Stimulated activated CD4-positive, alpha-beta T cell treated with anti-CD3 and anti-CD28 coated beads, Interleukin-4, amount 100 ng/mL, for 48 hours (primary cell): ENCODE measurements at places on chromosomes 4 and X.

GRCh38 chr4:637536-638280 lies 12.3 kb downstream of the PDE6B start:
- DNase-seq = no peak

- DNase-seq = no peak
These were observed 55.6 kb downstream of the FBXW7 start for GRCh38 chr4:152480326-152480725.

DNA sequence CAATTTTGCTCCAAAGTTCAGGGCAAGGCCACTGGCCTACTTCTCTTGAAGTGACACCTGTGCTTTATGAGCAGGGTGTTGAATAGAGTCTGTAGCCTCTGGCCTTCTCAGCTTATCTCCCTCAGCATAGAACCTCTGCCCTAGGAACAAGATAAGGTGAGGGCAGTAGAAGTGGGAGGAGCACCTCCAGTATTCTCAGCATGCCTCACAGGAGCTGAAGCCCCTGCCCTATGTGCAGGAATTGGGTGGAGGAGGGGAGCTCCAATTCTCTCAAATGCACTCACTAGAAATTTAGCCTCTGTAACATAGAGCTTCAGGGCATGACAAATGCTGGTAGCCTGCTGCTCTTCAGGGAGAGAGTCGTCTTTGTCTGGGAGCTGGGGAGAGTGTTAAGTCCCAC lies 479.3 kb downstream of the IL1RAPL1 start:
- no peak for DNase-seq

- no peak for DNase-seq
These were observed 7.4 kb downstream of the SNCA start for GRCh38 chr4:89829470-89830138.

DNA sequence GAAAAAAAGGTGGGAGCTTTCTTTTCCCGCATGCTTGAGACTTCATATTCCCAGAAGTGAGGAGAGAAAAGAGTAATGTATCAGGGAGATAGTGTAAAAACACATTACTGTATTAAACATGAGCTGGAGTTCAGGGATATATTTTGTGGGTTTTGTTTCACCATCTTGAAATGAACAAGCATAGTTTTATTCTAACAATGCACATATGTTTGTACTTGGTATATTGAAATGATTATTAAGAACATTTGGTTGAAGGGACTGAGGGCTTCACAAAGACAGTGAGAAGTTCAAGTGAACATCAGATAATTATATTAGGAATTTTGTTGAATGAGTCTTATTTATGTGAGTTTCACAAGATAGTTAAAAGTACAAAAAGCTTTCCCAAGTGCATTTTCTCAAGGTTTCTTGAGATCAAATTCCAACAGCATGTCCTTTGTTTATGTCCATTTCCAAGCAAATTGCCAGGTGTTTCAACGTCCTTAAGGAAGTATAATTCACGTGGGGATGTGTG lies 368.8 kb downstream of the ANKRD50 start:
- DNase-seq = no peak

- DNase-seq = no peak
These were observed 33.4 kb downstream of the AFAP1 start for GRCh38 chr4:7906171-7906701.

DNA sequence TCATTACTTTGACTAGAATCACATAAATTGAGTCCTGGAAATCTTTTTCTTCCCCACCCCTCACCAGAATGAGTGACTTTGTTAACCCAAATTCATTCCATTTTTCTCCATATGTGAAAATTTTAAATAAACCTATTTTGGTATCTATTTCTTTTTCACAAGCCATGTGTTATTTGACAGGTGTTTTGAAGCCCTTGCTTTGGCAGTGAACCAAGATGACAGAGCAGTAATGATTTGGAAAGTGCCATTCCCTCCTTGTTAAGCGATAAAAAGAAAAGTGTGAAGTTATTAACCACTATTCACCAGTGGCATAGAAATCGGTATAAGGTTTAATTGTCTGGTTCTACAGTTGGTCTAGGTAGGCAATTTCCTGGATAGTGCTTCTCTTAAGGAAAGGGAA lies 66.1 kb downstream of the POLA1 start:
- DNase-seq = no peak

DNA sequence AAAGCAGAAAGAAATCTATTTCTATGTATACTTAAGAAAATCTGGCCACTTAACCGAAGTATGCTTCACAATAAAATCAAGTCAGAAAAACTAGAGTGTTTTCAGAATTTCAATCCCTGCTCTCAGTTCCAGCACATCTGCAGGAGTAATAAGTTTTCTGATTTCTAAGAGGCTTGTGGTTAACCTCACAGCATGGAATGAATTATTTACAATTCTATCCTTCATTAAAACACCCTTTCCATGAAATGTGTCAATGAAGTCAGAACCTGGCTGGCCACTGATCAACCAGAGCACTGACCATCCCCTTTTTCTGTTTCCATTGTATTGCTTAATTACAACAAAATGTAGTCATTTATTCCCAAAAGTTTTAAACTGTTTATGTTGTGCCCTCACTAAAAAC lies 781.4 kb upstream of the INTU start:
- no peak for DNase-seq

DNA sequence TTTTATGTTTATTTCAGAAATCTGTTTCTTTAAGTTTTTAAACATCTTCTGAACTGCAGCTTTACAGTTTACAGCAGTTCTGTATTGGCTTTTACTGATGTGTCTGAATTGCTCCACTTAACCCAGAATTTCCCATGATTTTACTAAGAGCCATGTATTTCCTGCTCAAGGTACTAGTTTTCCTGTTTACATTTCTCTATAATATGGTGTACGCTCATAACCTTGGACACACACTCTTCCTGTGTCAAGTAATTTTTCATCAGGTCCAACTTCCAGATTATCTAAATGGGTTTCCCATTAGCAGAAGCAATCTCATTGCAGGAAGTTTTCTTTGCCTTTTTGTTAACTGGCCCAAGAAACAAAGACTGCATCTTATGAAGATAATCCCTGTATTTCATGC lies 12.3 kb downstream of the ELF2 start:
- DNase-seq = no peak

DNA sequence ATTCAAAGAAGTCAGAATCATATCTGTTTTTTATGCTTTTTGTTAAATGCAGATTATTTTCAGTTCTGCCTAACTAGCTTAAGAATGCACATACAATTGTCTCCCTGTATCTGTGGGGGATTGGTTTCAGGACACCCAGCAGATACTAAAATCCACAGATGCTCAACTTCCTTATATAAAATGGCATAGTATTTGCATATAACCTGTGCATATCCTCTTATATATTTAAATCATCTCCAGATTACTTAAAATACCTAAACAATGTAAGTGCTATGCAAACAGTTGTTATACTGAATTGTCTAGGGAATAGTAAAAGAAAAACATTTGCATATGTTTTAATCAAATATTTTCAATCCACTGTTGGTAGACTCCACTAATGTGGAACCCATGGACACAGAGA lies 279.4 kb downstream of the TMA16 start:
- DNase-seq = no peak

DNA sequence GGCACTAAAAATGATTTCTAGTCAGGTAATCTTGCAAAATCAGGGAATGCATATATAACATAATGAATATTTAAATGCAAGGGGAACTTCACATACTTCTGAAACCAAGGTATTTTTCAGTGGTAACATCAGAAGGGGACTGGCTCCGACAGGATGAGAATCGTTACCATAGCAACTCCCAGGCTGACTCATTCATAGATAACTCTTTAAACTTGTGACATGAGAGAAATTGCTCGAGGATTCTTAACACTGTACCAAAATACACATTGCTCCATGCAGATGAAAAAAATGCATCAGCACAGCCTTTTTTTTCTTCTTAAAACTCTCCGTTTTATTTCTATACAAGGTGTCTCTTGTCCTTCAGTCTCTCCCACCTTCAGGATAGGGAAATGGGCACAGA lies 114.3 kb downstream of the GABRB1 start:
- DNase-seq = no peak

- no peak for DNase-seq
These were observed 161.1 kb upstream of the NDST4 start for GRCh38 chr4:115274545-115274944.

DNA sequence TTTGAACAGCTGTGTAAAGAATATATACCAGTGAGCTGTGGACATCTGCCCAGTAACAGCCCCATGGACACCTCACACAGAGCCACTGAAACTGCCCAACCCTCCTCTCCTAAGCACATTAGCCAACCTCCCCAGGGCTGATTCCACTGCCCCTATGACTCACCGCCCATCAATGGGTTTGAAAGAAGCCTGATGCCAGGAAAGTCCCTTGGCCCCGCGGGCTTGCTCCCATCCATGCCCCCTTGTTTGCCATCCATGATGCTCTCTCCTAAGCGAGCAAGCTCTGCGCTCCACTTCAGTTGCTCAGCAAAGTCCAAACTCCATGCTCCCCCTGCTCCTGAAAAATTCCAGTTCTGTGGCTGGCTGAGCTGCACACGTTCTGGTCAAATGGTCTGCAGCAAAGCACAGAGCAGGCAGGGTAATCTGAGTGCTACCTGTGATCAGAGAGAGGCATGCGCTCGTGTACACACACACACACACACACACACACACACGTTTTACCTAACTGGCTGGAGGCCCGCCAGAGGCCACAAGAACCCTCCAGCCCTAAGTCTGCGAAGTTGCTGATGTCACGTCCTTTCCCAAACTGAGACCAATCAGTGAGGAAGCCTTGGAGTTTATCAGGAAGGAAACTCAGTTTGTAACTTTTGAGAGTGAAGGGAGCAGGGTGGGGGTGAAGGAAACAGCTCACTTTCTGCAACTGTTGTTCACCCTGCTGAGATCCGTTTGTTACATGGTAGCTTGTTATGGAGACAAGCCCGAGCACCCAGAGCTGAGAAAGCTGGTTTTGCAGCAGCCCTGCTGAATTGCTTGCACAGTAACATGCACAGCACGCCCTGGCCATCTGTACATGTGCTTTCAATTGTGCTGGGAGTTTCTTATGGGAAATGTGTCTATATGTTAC lies at the start of gene ASB9:
ASB9 (minus strand) TSS at position 466 of the 904 bp plus-strand sequence; CDS start at position 257, 209 bp downstream.
- no peak for DNase-seq

DNA sequence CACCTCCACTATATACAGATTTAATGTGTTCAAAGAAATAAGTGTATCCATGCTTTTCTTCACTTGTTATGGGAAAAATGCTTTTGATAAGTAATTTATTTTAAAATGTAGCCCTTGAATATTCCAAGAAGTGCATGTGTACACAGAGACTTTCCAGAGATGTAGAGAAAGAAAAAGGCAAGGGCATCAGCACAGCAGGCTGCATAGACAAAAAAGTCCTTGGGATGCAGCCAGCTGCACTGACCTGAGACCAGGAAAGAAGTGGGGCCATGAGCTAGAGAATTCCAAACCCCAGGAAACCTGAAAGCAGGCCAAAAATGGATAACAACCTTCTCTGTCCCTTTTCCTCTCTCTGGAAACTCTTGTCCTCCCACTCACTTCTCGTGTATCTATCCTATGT lies 51.6 kb upstream of the PRDM8 start:
- DNase-seq = no peak

DNA sequence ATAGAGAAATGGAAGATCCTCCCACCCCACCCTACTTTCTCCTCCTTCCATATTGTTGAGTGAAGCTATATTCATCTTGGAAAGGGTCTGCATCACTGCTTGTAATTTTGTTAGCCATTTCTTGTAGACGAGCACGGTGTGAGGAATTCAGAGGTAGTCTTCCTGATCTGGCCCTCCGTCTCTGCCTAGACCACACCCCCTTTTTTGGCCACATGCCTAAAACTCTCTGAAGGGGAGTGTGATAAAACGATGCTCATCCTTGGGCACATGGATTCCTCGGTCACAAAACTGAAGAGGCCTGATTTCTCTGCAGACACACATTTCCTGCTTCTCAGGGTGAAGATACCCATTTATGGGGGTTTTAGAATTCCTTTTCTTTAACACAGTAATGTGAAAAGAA lies 182.8 kb downstream of the LARP7 start:
- DNase-seq = no peak

GRCh38 chr4:4614925-4615678 lies 73.3 kb upstream of the STX18 start:
- DNase-seq = no peak

GRCh38 chr4:17884511-17884910 lies 73.7 kb downstream of the NCAPG start:
- DNase-seq = no peak

DNA sequence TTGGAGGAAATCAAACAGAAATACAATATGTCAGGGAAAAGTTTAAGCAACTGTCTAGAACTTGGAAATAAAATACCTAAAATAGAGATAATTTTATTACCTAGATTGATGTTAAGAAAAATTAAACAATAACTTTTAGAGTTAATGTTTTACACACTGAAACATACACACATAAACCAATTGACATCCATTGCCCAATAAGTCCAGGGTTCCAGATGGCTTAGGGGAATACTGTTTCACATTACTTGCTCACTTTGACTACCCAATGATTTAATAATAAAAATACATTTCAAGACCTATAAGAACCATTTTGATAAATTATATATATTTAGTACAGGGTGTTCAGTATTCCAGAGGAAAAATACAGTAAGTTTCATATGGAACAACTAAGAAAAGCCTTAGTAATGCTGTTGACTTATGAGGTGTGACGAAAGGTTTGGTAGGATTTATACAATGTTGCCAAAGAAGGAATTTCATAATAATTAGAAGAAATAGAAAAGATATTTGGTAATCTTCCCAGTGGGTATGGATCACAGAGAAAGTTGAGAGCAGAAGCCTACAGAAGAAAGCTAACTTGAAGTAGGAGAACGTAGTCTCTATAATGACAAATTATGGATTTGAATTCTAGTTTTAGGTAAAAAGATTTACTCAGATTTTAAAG lies 23.0 kb upstream of the UGT2B4 start:
- no peak for DNase-seq

- DNase-seq = no peak
These were observed 328.6 kb downstream of the ARHGAP10 start for GRCh38 chr4:148060264-148061140.

DNA sequence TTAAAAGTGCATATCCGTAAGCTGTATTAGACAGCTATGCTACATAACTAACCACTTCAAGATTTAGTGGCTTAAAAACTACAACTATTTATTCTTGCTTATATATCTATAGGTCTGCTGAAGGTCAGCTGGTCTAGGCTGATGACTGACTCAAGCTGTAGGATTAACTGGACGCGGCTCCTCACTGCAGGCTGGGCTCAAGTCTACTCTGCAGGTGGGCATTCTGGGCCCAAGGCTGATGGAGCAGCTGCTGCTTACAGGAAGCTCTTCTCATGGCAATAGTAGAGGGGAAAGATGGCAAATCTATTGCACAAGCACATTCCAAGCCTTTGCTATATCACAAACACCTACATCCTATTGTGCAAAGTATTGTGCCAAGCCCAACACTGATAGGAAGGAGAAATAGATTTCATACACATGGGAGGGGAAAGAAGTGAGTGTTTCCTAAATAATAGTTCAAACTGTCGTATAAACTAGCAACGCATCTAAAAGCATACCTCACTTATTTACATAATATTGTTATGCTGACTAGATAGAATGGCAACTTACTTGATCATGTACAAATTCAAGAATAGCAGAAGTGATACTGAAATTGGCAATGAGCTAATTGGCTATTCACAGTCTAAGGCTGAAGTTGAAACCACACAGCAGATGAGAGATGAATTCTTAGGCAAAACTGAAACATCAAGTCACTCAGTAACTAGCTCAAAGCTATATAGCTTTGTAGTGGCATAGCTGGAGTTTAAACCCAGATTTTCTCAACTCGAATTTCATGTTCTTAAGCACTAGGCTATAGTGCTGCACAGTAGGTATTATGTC lies 263.8 kb downstream of the NKX6-1 start:
- DNase-seq = no peak

- DNase-seq = no peak
These were observed 31.2 kb downstream of the TMEM31 start for GRCh38 chrX:103741879-103742278.
